NCI-H2081 treated with DMSO at 0.1 percent for 48 hours (cell line): ENCODE measurements at places on chromosomes 13 and 19.

DNA sequence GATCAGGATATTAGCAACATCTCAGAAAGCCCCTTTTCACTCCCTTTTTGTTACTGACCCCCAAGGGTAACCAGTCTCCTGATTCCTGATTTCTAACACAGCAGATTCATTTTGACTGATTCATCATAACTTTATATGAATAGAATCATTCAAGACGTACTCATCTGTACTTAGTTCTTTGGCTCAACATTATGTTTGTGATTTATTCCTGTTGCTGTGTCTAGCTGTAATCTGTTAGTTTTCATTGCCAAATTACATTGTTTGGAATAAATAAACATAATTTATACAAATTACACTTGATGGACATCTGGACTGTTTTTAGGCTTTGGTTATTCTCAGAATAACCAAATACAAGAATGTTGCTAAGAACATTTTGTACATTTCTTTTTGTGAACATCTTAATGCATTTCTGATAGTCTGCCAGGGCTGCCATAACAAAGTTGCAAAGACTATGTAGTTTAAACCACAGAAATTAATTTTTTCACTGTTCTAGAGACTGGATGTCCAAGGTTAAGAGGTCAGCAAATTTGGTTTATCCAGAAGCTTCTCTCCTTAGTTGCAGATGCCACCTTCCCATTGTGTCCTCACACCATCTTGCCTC lies 62.8 kb upstream of the EDNRB start:
- no peak for DNase-seq

- no peak for DNase-seq
Observed at GRCh38 chr19:32404933-32405430, 588 bp upstream of the DPY19L3 start.

- peak; percentile 11 for DNase-seq
Observed at GRCh38 chr19:58325311-58326022, 1.3 kb upstream of the ZSCAN22 start.

GRCh38 chr13:83929157-83929556 lies 46.9 kb upstream of the SLITRK1 start:
- no peak for DNase-seq

GRCh38 chr13:73754727-73755292 lies 379.4 kb downstream of the KLF12 start:
- no peak for DNase-seq

- DNase-seq = no peak
Observed at GRCh38 chr19:31275068-31275334, 74.2 kb downstream of the TSHZ3 start.
